ENCODE measurements at places on chromosomes 4 and X.

- DNase-seq, result no peak
Observed at GRCh38 chr4:74446193-74446868, 1.4 kb downstream of the AREG start.

- no peak for DNase-seq
Observed at GRCh38 chr4:119501740-119502139, 126.9 kb downstream of the PDE5A start.

DNA sequence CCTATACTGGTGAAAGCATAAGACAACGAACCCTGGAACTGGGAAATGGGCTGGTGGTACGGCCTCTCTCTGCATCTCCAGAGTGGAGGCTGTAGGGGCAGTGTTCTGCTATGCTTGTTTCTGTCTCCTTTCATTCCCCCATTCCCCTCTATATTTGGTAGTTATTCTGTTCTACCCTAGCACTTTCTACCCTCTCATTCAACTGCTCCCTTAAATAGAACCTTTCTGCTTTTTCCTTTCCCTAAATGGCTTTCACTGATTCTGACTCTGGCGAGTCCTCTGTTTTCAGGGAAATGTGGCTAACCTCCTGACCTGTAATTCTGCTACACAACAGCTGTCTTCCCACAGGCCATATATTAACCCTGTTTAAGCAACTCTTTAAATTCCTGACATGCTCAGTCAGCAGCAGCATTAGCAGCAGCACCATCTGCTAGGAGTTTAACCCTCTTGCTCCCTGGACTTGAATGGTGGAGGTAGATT, 94.2 kb downstream of the CXCL13 start:
- DNase-seq, result no peak

- no peak for DNase-seq
Observed at GRCh38 chrX:15158736-15159406, 111.0 kb downstream of the ASB9 start.

GRCh38 chrX:100990139-100990538, 20.6 kb downstream of the ARL13A start:
- no peak for DNase-seq

GRCh38 chr4:98932539-98932938, 3.6 kb upstream of the EIF4E start:
- DNase-seq, result no peak

DNA sequence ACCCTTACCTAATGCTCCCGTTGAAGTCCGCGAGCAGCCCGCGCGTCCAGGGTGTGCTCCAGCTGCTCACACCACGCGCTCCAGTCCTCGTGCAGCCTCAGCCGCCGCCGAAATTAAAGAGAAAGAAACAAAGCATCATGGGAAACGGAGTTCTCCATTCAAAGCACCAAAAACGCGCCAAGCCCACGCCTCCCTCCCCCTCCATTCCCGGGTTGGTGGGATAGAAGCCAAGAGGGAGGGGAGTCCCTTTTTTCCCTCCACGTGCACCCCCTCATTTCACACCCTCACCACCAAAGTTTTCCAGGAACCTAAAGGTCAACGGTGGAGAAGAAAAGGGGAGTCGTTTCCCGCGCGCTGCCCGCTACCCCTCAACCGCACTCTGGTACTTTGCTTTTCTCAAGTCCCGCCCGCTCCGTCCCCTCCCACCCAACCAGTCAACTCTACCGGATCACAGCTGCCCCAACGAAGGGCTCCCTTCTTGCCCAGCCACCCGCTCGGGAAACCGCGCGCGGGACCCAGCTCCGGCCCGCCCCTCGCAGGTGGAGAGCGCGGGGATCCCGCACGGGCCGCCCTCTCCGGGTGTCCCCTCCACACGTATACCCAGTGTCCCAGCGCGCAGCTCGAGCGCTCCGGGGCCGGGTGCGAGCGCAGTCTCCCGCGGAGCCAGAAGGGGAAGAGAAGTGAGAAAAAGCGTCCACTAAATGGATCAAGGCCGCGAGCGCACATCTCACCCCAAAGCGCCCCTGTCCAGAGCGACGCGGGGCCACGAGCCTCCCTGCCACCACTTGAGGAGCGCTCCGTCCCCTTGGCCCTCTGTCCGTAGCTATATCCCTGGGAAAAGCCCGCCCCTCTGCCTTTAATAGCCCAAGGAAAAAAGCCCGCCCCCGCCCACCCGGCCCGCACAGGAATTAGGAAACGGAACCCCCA, 65.1 kb upstream of the CCDC160 start:
- no peak for DNase-seq

- DNase-seq, result no peak
Observed at GRCh38 chr4:129337228-129337620, 241.3 kb downstream of the C4orf33 start.

DNA sequence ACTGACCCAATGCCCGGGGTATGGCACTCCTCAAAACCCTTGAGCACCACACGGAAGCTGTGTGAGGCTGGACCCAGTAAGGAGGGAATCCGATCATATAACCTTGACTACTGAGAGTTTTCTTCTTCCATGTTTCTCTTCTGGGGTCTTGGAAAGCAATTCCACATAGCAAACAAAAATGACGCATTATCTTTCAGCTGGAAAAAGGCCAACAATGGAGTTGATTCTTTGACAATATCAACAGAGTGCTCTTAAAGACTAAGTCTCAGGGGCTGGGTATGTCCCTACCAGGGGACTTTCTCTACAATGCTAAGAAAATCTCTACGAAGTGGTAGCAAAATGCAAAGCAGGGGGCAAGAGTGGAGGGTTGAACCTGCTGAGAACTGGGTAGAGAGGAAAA, 188.6 kb downstream of the NSUN7 start:
- no peak for DNase-seq

- DNase-seq, result no peak
Observed at GRCh38 chrX:68991691-68992345, 163.0 kb downstream of the EFNB1 start.

- no peak for DNase-seq
Observed at GRCh38 chr4:100816436-100817045, 298.7 kb upstream of the EMCN start.

DNA sequence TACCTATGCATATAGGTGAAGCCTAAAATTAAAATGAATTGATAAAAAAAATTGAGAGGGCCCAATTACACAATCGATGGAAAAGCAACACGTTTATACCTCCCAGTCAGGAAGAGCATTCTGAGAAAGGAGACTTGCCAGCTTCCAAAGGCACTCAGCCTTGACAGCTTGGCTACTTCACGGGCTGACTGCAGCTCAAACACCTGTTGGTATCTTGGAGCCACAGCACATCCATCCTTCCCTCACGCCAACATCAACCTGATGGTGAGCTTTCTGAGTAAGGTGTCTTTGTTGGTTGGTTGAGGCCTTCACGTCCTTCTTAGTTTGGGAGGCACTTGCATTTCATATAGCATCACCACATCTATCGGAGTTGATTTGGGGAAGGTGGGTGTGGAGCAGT, 598.9 kb upstream of the DIPK2B start:
- no peak for DNase-seq

GRCh38 chr4:56197387-56197786, 189.9 kb downstream of the AASDH start:
- no peak for DNase-seq
